ENCODE measurements at places on chromosomes 13 and 19.

DNA sequence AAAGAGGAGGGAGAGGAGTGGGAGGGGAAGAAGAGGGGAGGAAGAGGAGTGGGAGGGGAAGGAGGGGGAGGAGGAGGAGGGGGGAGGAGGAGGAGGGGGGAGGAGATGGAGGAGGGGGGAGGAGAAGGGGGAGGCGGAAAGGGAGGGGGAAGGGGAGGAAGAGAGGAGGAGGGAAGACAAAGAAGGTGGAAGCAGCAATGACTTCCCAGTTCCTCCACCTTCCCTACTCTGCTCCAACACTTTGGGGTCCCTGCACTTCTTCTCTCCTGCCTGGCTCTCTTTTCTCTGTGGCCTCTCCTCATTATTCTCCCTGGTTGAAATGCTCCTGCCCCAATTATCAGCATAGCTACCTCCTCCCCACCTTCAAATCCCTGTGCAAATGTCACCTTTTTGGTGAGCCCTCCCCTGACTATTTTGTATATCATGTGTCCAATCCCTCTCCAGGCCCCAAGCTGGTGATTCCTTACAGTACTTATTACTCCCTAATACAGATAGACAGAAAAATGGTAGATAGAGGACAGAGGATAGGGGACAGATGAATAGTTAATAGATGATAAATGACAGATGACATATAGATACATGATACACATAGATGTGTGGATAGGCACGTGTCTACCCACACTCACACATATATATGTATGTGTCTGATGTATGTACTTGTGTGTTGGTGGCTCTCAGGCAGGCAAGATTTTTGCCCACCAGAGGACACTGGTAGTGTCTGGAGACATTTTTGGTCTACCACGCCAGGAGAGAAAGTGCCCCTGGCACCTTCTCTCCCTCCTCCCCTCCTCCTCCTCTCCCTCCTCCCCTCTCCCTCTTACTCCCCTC lies 25.2 kb downstream of the NLRP9 start:
- no peak for DNase-seq

DNA sequence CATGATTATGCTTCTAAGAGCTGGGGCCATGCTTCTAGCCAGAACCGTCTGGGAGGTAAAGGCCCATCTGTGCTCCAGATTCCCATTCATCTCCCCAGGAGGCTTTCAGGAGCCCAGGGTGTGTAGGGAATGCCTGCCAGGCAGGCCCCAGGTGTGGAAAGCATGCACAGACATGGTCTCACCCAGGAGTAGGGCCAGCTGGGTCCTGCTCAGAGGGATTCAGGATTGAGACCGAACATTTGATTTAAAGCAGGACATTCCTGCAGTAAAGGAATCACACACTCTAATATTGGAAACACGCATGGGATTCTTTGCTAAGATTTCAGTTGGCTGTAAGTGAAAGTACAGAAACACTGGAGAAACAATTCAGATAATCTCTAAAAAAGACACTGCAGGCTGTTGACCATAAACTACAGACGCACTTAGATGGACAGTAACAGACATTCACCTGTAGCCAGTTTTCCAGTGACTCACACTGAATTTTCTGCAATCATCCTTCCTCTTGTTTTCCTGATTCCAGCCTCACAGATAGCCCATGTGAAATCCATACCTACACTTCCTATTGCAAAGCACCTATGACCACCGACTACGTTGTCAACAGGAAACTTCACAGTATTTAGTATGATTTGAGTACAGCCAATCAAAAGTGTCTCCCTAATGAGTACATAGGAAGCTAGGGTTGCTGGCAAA lies 257.8 kb downstream of the TBC1D4 start:
- DNase-seq = no peak

GRCh38 chr19:1567116-1567847 lies 843 bp downstream of the MEX3D start:
- DNase-seq = no peak

DNA sequence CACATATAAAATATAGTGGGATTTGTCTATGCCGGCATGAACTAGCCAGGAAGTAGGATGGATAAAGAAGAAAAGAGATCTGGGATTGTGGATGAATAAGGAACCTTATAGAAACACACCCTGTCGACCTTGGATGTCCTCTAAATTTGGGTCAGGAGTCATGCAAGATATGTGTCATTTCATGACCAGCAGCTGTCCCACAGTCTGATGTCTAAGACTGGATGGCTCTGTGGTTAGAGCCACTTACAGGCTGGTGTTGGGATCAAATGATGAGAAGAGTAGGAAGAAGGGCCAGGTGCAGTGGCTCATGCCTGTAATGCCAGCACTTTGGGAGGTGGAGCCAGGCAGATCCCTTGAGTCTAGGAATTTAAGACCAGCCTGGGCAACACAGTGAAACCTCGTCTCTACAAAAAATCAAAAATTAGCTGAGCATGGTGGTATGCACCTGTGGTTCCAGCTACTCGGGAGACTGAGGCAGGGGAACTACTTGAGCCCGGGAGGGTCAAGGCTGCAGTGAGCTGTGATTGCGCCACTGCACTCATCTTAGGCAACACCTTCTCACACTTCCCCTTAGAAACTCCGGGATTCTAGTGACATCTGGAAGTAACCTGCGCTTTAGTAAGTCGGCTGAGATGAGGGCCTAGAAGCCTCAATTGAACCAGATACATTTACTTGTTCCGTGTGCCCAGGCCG lies 30.8 kb downstream of the TMED1 start:
- no peak for DNase-seq

- no peak for DNase-seq
Measured at GRCh38 chr13:86906127-86906874, 764.9 kb upstream of the SLITRK5 start.

DNA sequence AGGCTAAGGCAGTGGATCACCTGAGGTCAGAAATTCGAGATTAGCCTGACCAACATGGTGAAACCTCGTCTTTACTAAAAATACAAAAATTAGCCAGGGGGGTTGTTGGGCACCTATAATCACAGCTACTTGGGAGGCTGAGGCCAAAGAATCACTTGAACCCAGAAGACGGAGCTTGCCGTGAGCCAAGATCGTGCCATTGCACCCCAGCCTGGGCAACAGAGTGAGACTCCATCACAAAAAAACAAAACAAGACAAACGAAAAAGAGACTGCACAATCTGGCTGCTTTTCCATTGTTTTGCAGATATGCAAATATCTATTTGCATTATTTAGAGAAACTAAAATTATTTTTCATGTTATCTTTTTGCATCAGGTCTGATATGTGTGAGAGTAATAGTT lies 83.6 kb downstream of the ZNF486 start:
- no peak for DNase-seq

DNA sequence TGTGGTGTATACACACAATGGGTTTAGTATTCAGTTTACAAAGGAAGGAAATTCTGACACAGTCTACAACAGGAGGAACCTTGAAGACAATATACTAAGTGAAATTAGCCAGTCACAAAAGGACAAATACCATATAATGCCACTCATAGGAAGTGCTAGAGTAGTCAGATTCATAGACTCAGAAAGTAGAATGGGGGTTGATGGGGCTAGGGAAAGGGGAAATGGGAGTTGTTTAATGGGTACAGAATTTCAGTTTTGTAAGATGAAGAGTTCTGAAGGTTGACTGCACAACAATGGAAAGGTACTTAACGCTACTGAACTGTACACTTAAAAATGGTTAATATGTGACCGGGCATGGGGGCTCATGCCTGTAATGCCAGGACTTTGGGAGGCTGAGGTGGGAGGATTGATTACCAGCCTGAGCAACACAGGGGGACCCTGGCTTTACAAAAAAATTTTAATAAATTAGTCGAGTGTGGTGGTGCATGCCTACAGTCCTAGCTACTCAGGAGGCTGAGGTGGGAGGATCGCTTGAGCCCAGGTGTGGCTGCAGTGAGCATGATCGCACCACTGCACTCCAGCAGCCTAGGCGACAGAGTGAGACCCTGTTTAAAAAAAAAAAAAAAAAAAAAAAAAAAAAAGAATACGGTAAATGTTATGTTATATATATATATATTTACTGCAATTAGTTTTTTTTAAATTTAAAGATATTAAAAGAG lies 45.0 kb downstream of the SLC15A1 start:
- no peak for DNase-seq

DNA sequence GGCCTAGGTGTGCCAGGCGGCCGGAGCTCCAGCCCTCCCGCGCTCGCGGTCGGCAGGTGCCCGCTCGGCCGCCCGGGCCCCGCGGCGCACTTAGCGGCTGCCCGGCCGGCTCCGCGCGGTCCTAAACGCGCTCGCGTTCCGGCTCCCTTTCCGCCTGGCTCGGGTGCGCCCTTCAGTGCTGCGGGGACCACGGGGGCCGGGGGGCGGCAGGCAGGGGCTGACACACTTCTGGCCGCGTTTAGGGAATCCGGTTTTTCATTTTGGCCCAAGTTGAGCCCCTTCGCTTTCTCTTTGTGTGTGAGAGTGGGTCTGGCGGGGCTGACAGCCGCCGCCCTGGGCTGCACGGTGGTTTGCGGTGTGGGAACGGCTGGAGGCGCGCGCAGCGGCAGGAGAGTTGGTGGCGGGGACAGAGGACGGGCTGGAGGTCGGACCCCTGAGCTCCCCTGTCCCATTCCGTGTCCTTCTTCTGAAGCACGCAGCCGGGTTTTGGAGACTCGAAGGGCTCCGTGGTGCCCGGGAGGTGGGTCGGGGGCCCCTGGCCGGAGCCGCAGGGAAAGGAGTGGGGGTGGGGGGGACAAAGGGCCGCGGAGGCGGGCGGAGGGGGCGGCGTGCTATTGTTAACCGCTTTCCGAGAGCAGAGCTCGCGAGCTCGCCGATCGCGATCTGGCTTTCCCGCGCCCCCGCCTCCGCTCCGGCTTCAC lies 3.1 kb downstream of the FGF9 start:
- DNase-seq = no peak

DNA sequence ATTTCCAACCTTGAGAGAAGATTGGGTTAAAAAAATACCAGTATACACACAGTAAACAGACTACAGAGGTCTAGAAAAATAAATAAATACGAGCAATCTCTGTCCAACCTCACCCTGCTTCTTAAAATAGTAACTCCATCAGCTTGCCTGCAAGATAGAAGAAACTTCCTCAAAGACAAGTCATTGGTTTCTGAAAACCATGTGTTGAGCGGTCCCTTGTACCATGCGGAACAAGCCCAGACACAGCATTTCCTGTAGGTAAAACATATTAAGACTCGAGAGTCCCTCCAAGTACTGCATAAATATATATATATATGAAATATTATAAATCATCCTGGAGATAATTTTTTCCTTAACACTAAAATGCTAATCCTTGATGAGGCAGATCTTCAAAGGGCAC lies 157.4 kb downstream of the MZT1 start:
- DNase-seq = no peak

- DNase-seq = no peak
Measured at GRCh38 chr13:112065521-112065866, 1.5 kb upstream of the SOX1 start.

DNA sequence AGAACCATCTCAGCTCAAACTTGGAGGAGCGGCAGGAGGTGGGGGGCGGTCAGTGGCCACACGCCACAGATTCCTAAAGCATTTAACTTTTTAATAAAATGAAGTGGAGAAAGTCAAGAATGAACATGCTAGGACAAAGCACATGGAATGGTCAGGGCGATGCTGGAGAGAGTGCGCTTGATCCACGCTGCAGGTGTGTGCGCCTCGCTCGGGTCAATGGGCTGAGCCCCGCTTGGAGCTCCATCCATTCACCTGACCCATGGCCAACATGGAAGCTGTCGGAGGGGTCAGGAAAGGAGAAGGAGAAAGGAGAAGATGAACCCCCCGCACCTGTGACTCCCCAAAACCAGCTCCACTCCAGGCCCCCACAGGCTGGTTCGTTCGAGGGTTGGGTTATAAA lies 41.8 kb downstream of the SUGP2 start:
- DNase-seq = no peak

GRCh38 chr13:107271227-107271626 lies 703.3 kb upstream of the ARGLU1 start:
- DNase-seq = peak; percentile 9

- DNase-seq = no peak
Measured at GRCh38 chr13:73810647-73811046, 323.6 kb downstream of the KLF12 start.

DNA sequence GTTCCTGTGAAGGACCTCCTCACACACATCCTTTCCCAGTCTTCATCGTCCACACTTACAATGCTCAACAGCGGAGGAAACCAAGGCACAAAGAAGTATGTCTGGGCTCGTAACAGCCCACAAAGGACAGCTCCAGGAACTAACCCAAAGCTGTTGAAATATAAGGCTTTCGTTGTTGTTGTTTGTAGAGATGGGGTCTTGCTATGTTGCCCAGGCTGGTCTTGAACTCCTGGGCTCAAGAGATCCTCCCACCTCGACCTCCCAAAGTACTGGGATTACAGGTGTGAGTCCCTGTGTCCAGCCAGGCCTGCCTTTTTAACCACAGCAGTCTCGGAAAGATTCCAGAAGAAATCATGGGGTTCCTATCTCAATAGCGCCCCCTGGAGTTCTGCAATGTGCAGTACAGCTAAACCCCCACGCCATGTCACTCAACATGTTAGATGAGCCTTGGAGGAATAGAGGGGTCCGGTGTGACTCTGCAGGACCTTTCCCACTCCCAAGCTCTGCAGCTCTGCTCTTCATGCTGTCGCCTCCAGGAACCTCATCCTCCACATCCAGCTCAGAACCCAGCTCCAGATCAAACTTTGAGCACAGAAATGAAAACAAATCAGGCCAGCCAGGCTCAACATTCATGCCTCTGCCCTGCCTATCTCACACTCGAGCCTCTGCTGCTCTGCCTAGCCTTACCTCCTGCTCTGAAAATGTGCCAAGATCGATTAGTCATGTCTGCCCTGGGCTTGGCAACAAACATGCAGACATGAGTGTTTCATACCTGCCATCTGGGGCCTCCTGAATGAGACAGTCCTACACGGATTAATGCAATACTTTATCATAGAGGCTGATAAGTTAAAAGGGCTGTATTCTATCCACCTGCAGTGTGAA lies 7.5 kb downstream of the PLA2G4C start:
- no peak for DNase-seq

- no peak for DNase-seq
Measured at GRCh38 chr13:111093136-111093535, 22.0 kb upstream of the ARHGEF7 start.

DNA sequence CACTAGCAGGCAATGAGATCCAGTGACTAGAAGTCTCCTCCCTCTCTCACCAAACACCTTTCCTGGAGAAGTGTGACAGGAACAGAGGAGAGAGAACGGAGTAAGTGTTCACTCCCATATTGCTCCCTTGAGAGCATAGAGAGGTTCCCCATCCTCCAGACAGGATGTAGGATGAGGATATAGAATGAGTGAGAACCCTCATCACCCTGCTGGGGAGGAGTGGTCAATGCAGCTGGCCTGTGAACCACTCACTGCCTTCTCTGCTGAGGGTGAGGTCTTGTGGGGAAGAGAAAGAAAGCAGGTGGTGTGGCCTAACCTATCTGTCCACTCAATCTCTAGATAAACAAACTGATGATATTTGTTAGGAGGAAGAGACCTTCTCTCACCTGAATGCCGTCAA lies 386.6 kb downstream of the PCDH20 start:
- no peak for DNase-seq

GRCh38 chr13:112792511-112792910 lies 102.7 kb downstream of the ATP11A start:
- no peak for DNase-seq

DNA sequence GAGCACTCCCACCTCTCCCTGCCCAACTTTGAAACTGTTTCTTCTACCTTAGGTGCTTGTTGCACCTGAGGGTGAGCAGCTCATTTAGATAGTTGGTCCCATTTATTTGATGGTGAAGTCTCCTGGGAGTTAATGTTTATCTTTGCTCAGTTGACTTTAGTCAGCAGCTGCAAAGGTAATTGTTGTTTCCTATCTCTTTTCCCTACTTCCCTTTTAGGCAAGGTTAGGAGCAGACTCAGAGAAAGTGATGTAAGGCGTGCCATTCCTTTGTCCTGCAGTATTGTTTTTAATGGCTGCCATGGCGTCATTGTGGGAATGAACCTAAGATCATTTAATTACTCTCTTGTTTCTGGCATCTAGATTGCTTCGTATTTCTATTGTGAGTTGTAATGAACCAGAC lies 11.6 kb downstream of the AKAP11 start:
- DNase-seq = no peak
